Activated CD4-positive, alpha-beta T cell treated with anti-CD3 and anti-CD28 coated beads, Interleukin-2, amount 10 ng/mL, durations not matched to agents 24 days and 14 days (primary cell): ENCODE measurements at places on chromosomes 5 and 9.

DNA sequence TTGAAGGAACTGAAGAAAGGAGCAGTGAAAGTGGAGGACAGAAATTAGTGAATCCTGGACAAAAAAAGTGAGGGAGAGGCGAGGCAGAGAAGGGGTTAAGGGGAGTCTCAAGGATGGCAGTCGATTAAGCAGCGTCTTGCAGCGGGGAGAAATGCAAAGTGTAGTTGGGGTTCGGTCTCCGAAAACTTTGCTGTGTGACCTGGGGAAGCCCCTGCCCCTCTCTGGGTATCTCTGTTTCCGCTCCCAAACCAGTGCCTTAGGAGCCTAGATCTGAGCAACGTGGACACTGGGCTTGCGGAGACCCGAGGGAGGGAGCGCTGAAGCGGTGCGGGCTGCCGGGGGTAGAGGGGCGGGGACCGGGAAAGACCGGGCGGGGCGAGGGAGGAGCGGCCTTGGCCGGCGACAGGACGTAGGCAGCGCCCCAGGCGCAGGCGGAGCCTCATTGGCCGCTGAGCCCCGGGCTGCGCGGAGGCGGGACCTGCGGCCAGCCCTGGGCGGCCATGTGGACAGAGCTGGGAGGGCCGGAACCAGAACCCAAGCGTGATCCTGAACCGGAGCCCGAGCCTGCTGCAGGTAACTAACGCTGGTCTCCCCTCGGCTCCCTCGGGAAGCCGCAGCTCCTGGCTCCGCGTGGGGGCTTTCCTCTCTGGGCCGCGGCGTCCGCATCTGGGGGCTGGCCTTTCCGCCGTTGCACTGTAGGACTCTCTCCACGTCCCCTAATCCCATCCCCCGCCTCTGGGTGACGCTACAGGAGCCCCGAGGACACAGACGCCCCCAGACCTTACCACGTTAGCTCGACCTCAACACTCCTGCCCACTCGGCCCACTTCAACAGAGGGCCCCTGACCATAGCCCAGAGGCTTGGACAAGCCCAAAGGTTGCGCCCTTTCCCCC lies at the start of gene ALDH1B1:
Gene ALDH1B1 (plus strand): TSS at position 468 of the 893 bp plus-strand sequence. CDS start 3,047 bp downstream, outside the sequence.
- peak within 1 kb of the TSS; percentile 96 for H3K4me3 ChIP-seq
- peaks cover 17% of the 10 kb centered on the region for H3K4me1 ChIP-seq
- peaks cover 16% of the 10 kb centered on the region for H3K27me3 ChIP-seq
- H3K27ac ChIP-seq = peak within 1 kb of the TSS; percentile 91
- peaks cover 10% of the 10 kb centered on the region for H3K36me3 ChIP-seq

- H3K4me3 ChIP-seq = no peak overlapping the region
- H3K27ac ChIP-seq = no peak overlapping the region
- no peaks in the 10 kb centered on the region for H3K4me1 ChIP-seq
Measured at GRCh38 chr5:33788922-33789566, 102.7 kb downstream of the ADAMTS12 start.

DNA sequence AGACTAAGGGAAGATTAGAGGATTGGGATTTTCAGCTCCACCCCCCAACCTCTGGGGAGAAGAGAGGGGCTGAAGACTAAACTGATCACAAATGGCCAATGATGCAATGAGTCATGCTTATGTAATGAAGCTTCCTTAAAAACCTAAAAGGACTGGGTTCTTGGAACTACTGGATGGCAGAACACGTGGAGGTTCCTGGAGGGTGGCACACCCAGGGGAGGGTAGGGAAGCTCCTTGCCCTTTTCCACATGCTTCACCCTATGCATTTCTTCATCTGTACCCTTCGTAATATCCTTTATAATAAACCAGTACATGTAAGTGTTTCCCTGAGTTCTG lies 48.6 kb downstream of the ARHGEF28 start:
- DNase-seq = no peak
- H3K36me3 ChIP-seq = no peaks in the 10 kb centered on the region
- H3K27me3 ChIP-seq = peaks cover 6% of the 10 kb centered on the region
- no peak overlapping the region for H3K27ac ChIP-seq

GRCh38 chr5:155104441-155104840 lies 90.9 kb downstream of the KIF4B start:
- no peak for DNase-seq
- H3K4me1 ChIP-seq = no peaks in the 10 kb centered on the region
- H3K4me3 ChIP-seq = no peak overlapping the region
- H3K27me3 ChIP-seq = no peaks in the 10 kb centered on the region
- H3K27ac ChIP-seq = no peak overlapping the region

DNA sequence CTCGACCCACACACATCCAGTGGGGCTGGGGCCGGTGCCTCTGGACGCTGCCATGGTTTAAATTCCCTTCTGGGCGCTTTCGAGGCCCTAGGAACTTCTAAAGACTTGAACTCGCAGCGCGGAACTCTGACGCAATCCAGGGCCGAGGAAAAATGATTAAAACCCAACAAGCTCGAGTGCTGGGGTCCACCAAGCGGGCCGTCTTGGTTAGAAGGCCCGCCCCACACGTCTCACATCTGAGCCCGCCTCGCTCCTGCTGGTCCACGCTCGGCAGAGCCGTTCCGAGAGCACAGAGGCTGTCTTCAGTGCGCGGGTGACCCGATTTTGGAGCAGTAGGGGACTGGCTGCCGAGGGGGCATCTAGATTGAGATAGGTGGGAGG lies 1.5 kb downstream of the CRHBP start:
- H3K4me1 ChIP-seq = peaks cover 5% of the 10 kb centered on the region
- H3K36me3 ChIP-seq = no peaks in the 10 kb centered on the region
- no peak overlapping the region for H3K27ac ChIP-seq
- DNase-seq = no peak
- H3K27me3 ChIP-seq = peaks cover 56% of the 10 kb centered on the region

GRCh38 chr5:123450640-123451039 lies 27.4 kb upstream of the CEP120 start:
- H3K4me1 ChIP-seq = peaks cover 33% of the 10 kb centered on the region
- H3K27ac ChIP-seq = no peak overlapping the region
- DNase-seq = no peak
- peaks cover 7% of the 10 kb centered on the region for H3K27me3 ChIP-seq
- no peak overlapping the region for H3K4me3 ChIP-seq

GRCh38 chr5:933251-933861 lies 40.7 kb downstream of the TRIP13 start:
- no peaks in the 10 kb centered on the region for H3K27me3 ChIP-seq
- H3K27ac ChIP-seq = no peak overlapping the region
- H3K4me1 ChIP-seq = peaks cover 14% of the 10 kb centered on the region
- no peak overlapping the region for H3K4me3 ChIP-seq

DNA sequence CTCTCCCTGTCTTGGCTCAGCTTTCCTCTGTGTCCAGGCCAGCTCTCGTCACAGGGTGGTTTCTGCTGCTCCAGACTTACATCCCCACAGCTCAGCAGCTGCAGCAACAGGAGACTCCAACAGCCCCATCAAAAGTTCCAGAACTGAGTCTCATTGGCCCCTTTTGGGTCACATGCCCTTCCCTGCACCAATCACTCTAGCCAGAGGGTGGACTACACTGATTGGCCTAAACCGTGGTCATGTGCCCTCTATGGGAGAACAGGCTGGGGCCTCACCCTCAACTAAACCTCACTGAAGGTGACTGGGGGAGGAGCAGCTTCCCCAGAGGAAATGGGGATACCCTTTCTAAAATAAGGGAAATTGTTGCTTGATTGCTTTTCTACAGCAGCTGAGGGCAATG lies 44.4 kb upstream of the CPLX2 start:
- DNase-seq = no peak
- H3K4me3 ChIP-seq = no peak overlapping the region
- H3K36me3 ChIP-seq = no peaks in the 10 kb centered on the region

GRCh38 chr5:174897281-174897950 lies 173.0 kb downstream of the MSX2 start:
- no peak overlapping the region for H3K27ac ChIP-seq
- no peak for DNase-seq
- H3K36me3 ChIP-seq = no peaks in the 10 kb centered on the region

- peaks cover 8% of the 10 kb centered on the region for H3K4me1 ChIP-seq
- DNase-seq = no peak
- no peak overlapping the region for H3K4me3 ChIP-seq
- H3K27ac ChIP-seq = no peak overlapping the region
Measured at GRCh38 chr5:173920866-173921555, 32.9 kb downstream of the CPEB4 start.
